ENCODE measurements at places on chromosomes 13 and 19.

GRCh38 chr13:37109051-37109678, 3.7 kb upstream of the CSNK1A1L start:
- no peak for DNase-seq

DNA sequence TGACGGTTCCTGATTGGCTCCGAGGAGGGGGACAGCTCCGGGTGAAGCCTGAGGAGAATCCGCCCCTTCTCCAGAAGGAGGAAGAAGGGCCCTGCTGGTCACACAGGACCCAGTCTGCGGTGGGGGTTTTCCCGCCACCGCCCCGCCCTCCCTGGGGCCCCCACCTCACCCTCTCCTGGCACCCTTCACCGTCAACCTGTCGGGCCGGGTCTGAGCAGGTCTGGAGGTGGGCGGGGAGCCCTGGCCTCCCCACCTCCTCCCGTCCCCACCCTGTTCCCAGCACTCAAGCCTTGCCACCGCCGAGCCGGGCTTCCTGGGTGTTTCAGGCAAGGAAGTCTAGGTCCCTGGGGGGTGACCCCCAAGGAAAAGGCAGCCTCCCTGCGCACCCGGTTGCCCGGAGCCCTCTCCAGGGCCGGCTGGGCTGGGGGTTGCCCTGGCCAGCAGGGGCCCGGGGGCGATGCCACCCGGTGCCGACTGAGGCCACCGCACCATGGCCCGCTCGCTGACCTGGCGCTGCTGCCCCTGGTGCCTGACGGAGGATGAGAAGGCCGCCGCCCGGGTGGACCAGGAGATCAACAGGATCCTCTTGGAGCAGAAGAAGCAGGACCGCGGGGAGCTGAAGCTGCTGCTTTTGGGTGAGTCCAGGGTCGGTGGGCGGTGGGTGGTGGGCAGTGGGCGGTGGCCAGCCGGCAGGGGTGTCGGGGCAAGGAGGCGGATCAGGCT, at the start of gene GNA15:
TSS of gene GNA15 (plus strand) at position 73 of the 723 bp plus-strand sequence. CDS start at position 491, 418 bp downstream.
- DNase-seq, result no peak

- no peak for DNase-seq
Measured at GRCh38 chr19:5038631-5039271, 69.8 kb downstream of the KDM4B start.

GRCh38 chr19:13155472-13156359, 5.5 kb downstream of the IER2 start:
- DNase-seq, result no peak

GRCh38 chr13:99374994-99375737, 68.0 kb upstream of the GPR183 start:
- DNase-seq, result no peak

DNA sequence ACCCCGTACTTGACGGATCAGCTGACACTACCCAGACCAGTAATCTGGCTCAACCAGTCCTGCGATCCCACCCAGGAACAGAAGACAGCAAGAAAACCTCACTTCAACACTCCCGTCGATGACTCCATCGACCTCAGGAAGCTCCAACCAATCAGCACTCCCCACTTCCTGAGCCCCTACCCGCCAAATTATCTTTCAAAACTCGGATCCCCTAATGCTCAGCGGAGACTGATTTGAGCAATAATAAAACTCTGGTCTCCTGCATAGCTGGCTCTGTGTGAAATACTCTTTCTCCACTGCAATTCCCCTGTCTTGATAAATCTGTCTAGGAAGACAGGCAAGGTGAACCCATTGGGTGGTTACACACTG, 1.2 kb downstream of the LSM4 start:
- no peak for DNase-seq

- no peak for DNase-seq
Measured at GRCh38 chr13:37747071-37747612, 122.4 kb downstream of the TRPC4 start.

- DNase-seq, result no peak
Measured at GRCh38 chr19:55585658-55586339, 5.2 kb upstream of the ZNF579 start.

GRCh38 chr19:6963937-6964336, 57.3 kb downstream of the MBD3L2B start:
- DNase-seq, result no peak

DNA sequence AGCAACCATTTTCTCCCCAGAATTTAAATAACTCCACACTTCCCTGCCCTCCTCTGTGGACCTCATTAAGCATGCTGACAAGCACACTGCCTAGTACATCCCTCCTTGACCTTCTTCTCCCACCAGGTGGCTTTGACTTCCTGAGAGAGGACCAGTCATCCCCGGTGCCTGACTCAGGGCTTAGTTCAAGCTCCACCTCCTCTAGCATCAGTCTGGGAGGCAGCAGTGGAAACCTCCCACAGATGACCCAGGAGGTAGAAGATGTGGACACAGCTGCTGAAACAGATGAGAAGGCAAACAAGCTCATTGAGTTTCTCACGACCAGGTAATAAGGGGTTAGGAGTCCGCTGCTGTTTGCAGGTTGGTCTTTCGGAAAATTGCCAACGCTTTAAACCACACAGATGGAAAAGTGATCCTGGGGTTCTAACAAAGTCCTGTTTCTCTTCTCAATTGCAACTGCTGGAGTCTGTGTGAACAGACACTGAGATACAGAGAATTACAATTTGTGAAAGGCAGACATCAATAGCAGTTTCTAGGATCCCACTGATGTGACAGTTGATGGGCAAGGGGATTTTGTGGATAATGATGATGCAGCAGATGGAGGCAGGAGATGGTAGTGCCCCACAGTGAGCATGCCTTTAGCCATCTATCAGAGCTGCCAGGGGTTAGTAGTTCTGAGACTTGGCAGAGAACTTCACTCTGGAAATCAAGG, 86.7 kb downstream of the ZAR1L start:
- no peak for DNase-seq

DNA sequence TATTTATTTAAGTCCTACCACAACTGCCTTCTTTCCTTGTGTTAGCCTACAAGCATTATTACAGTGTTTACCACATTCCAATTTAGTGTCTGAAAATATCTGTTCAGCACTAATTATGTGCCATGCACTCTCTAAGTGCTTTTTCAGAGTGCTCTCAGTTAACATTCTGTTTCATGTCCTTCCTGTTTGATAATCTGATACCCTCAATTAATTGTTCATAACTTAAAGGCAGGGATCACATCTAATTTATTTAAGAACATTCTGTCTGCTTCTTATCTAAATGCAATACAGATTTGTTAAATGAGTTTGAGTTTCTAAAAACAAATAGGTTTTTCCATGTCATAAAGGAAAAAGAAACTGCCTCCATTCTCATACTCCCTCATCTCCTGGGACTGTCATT, 649.6 kb upstream of the ATXN8OS start:
- no peak for DNase-seq

GRCh38 chr19:31497709-31498108, 148.5 kb upstream of the TSHZ3 start:
- DNase-seq, result no peak

DNA sequence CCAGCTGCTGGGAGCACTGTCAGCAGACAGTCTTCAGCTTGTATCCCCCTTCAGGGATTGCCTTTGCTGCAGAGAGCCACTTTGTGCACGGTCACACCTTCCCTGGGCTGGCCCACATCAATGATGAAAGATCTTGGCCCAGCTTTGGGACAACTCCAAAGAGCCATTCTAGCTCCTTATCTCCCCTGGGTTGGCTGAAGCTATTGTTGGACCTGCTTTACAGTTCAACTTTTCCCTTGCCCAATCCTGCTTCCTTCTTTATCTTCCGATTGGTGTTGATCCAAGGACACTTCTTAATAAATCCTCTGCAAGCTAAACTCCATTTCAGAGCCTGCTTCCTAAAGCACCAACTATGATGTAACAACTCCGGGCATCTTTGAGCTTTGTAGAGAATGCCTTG, 466.4 kb downstream of the KLF12 start:
- no peak for DNase-seq
